ENCODE measurements at places on chromosomes 7 and 10.

- no peak for DNase-seq
These were observed 59.2 kb upstream of the JAZF1 start for GRCh38 chr7:28239823-28240204.

DNA sequence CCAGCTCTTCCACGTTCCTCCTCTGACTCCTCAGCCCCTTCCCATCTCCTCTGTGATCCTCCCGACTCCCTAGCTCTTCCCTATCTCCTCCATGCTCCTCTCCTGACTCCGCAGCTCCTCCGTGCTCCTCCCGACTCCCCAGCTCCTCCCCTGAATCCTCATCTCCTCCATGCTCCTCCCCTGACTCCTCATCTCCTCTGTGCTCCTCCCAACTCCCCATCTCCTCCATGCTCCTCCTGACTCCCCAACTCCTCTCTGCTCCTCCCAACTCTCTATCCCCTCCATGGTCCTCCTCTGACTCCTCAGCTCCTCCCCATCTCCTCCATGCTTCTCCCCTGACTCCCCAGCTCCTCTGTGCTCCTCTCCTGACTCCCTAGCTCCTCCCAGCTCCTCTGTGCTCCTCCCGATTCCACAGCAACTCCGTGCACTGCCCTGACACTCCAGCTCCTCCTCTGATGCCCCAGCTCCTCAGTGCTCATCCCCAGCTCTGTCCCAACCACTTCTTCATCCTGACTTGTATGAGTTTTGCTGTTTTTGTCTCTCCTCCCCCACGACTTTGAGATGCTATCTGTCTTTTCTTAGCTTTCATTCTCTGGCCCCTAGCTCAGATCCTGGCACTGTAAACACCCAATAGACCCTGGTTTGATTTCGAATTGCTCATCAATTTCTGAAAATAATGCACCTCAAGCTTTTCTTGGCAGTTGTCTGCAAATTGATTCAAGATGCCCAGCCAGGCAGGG, 38.3 kb downstream of the OAT start:
- DNase-seq = no peak

- DNase-seq = no peak
These were observed 79.3 kb upstream of the PDGFA start for GRCh38 chr7:598899-599298.

GRCh38 chr7:46143949-46144917, 223.2 kb upstream of the IGFBP3 start:
- no peak for DNase-seq

DNA sequence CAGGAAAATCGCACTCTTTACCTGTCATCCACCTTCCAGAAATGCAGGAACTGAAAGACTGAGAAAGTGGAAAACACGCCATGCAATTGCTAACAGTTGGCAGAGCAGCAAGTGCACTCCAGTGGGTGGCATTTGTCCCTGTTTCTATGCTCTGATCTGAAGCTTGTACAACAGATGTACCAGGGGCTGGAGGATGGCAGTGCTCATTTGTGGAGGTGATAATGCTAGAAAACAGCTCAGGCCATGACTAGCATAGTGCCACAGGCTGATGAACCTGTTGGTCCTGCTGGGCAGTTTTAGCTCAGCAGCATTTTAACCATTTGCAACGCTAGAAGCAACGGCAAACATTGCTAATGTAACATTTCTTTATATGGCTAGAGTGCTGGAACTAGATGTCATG, 199.9 kb upstream of the NRP1 start:
- no peak for DNase-seq

GRCh38 chr7:76231071-76231470, 29.4 kb downstream of the SRRM3 start:
- no peak for DNase-seq

DNA sequence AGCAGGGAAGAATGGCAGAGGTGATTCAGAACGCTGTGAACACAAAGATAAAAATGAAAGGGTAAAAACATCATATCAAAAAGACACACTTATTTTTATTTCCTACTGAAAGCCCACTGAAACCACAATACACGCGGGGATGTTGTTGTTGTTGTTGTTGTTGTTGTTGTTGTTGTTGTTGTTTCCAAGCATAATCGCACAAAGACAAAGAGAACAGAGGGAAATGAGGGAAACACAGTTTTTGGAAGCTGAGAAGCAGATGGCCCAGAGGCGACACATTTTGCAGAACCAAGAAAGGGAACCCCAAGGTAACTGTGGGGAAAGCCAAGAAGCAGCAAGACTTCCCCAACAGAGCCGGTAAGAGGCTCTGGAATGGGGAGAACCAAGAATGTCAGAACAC, 113.9 kb downstream of the PARD3 start:
- no peak for DNase-seq

- no peak for DNase-seq
These were observed 471.9 kb upstream of the CELF2 start for GRCh38 chr10:10545771-10546170.

- peak; percentile 64 for DNase-seq
These were observed 691.9 kb downstream of the INHBA start for GRCh38 chr7:41010967-41011366.

DNA sequence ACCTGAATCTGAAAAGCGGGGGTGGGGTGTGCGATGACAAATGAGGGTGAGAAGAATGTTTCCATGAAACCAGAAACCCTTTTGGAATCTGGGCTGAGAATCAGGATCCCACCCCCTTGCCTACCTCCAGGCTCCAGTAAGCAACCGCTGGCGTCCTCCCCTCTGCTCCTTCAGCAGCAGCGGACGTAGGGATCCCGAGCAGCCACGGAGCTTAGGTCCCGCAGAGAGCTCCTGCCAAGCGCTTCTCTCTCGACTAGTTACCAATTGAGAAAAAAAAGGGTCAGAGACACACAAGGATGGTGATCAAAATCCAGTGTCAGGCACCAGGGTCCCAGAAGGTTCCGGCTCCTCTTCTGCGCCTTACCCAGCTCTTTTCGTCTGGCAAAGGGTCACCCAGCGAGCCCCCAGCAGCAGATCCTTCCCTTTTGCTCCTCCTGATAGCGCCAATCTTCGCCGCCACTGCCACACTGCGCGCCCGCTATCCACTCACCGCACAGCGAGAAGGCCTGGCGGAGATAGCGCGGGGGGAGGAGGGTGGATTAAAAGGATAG, 733.5 kb downstream of the ZWINT start:
- no peak for DNase-seq

DNA sequence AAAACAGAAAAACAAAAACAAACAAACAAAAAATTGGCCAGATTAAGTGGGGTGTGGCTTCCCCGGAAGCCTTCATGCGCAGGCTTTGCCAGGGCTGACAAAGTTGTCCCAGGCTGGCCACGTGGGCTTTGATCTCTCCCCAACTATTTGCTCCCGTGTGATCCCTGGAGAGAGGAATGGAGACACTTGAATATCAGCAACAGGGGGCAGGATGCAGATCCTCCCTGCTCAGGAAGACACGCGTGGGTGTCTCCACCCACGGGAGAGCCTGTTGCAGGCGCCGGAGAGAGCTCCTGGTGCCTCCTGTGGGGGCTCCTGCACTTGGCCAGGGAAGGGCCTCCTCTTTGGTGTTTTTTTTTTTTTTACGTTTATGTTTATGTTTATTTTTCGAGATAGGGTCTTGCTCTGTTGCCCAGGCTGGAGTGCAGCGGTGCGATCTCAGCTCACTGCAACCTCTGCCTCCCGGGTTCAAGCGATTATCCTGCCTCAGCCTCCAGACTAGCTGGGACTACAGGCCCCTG, 19.0 kb downstream of the TRIM56 start:
- no peak for DNase-seq

DNA sequence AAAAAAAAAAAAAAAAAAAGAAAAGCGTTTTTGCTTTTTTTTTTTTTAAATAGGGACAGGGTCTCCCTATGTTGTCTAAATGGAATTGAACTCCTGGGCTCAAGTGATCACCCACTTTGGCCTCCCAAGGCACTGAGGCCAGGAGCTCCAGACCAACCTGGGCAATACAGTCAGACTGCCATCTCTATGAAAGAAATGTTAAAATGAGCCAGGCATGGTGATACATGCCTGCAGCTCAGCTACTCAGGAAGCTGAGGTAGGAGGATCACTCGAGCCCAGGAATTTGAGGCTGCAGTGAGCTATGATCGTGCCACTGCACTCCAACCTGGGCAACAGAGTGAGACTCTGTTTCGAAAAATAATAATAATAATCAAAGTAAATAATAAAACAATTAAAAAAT, 16.5 kb upstream of the LMTK2 start:
- no peak for DNase-seq

DNA sequence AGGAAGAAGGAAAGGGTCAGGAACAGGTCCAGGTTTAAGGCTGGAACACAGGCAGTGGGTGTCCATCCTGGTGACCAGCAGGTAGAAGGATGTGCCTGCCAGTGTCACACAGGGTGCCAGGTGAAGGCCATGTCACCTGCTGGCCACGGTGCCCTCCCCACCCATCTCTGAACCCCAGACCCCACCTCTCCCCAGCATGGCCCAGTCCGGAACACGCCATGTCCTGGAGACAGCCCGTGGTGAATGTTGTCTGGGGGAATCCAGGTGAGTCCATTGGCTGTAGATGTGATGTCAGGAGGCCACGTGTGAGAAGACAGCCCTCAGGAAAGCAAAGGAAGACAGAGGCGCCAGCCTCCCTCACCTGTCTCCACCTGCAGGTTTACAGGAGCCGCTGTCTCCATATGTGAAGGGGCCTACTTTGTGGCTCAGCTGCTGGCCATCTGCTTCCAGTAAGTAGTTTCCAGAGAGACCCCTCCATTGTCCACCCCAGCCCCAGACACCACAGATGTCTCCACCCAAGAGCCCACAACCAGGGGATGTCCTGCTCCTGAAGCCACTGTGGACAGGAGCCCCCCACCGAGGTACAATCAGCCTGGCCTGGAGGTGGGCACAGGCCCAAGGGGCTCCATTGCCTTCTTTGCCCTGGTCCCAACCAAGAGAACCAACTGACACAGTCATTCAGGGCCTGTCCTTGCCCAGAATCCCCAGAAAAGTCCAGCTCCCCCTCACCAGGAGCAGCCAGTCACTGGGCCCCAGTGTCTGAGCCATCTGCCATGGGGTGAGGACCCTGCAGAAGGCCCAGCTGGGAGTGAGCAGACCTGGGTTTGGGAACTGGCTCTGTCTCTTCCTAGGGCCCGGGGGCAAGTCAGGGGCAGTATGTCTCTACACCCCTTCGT, 20.7 kb downstream of the TMEM72 start:
- no peak for DNase-seq

- DNase-seq = no peak
These were observed 20.9 kb downstream of the ZMIZ1 start for GRCh38 chr10:79089632-79090031.

DNA sequence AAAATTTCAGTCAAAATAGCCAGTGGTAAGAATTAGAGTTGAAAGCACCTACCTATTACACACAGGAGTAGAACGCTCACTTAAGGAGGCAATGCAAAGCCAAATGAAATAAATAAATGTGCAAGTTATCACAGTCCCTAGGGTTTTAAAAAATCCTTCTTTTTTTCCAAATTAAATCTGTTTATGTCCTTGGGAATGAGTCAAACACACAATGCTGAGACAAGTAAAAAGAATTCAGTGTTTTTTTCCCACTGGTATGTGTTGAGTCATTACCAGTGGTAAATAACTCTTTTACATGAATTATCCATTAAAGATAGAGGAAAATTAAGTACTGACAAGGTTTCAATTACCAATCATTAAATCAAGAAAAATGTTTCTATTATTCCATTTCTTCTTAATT, 438.6 kb downstream of the TNS3 start:
- peak; percentile 78 for DNase-seq

DNA sequence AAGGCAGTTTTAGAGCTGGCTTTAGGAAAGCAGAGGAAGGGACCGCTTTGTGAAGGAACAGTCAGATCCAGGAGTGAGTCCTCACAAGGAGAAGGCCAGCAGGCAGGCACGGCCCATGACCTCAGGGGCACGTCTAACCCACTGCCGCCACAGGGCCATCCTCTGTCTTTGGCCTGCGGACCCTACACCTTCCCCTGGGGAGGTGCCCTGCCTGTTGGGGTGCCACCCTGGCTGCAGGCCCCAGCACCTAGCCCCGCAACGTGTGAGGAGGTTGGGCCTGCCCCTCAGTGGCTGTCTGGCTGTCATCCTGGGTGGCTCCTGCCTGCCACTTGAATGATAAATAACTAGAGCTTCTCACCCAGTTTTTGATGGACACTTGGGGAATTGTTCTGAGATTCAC, 31.0 kb upstream of the TRIM8 start:
- no peak for DNase-seq

DNA sequence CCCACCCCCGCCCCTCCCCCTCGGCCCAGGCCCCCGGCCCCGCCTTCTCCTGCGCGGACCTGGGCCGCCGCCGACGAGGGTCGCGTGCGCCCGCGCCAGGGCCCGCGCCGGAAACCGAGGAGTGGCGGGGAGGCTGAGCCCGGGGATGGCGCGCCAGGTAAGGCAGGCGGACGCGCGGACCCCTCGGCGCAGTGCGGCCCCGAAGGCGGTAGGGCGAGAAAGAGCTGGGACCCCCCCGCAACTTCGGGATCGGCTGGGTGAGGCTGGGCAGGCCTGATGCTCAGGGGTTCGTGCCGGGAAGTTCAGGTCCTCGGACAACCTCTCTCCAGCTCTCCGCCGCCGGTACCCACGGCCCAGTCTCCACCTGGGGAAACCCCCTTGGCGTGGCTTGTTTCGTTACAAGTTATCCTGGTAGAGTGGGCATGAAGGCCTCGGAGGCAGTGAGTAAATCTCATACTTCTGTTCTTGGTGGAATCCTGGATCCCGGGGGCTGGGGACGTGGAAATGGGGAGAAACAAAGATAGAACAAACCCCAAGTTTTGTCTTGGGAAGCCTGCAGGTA, 58.4 kb downstream of the ZNF467 start:
- DNase-seq = no peak

DNA sequence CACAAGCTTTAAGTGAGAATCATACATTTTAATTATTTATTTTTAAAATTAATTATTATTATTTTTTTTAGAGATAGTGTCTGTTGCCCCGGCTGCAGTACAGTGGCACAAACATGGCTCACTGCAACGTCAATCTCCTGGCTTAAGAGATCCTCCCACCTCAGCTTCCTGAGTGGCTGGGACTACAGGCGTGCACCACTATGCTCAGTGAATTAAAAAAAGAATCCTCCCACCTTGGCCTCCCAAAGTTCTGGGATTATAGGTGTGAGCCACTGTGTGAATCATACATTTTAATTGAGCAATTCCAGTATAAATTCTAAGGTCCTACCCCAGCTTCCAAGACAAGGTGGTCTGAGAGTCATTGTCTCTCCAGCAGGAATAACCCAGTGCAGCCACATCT, 172.4 kb downstream of the JAZF1 start:
- DNase-seq = no peak

DNA sequence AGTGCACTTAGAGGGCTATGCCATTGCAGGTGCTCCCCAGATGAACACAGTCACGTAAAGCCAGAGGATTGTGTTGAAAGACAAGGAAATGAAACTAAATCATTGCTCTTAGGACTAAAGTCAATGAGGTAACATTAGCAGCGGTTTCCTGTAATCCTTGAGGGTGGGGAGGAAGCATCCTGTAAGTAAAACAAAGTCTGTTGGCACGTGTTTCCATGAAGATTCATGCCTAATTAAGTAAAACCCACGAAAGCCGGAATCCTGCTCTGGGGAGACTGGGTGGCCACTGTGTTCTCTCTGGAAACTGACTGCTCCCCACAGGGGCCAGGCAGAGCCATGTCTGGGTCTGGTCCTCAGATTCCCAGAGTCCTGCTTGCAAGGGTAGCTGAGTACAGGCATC, 18.3 kb downstream of the STEAP1B start:
- DNase-seq = peak; percentile 34
